Activated T-cell treated with anti-CD3 and anti-CD28 coated beads, Interleukin-2, amount 50 U/mL, for 72 hours (primary cell): ENCODE measurements at places on chromosomes 2 and 18. TPM values are rescaled to one million over a fixed set of nuclear protein-coding genes. Genes with fewer than 3 reads are reported as not detected.

Gene LYPD1
- total RNA-seq = not detected

- H3K36me3 ChIP-seq = peaks cover 1% of the 10 kb centered on the region
- H3K27ac ChIP-seq = no peak overlapping the region
- DNase-seq = no peak
- H3K4me3 ChIP-seq = no peak overlapping the region
- peaks cover 3% of the 10 kb centered on the region for H3K4me1 ChIP-seq
- H3K27me3 ChIP-seq = no peaks in the 10 kb centered on the region
Measured at GRCh38 chr2:42593282-42593681, 24.9 kb downstream of the MTA3 start.

- no peaks in the 10 kb centered on the region for H3K36me3 ChIP-seq
- no peaks in the 10 kb centered on the region for H3K27me3 ChIP-seq
- no peak overlapping the region for H3K4me3 ChIP-seq
Measured at GRCh38 chr2:26609839-26610277, 31.3 kb downstream of the CIB4 start.

GRCh38 chr2:102932501-102932900, 170.7 kb downstream of the TMEM182 start:
- no peaks in the 10 kb centered on the region for H3K36me3 ChIP-seq
- H3K4me1 ChIP-seq = no peaks in the 10 kb centered on the region
- H3K27me3 ChIP-seq = no peaks in the 10 kb centered on the region
- no peak overlapping the region for H3K4me3 ChIP-seq

GRCh38 chr2:68196120-68196716, 38.5 kb downstream of the PNO1 start:
- H3K27ac ChIP-seq = peak overlapping the region; percentile 83
- no peaks in the 10 kb centered on the region for H3K27me3 ChIP-seq
- peaks cover 60% of the 10 kb centered on the region for H3K4me1 ChIP-seq
- H3K4me3 ChIP-seq = no peak overlapping the region
- H3K36me3 ChIP-seq = no peaks in the 10 kb centered on the region

- H3K4me1 ChIP-seq = no peaks in the 10 kb centered on the region
- H3K4me3 ChIP-seq = no peak overlapping the region
- H3K27ac ChIP-seq = no peak overlapping the region
- DNase-seq = no peak
- no peaks in the 10 kb centered on the region for H3K36me3 ChIP-seq
Measured at GRCh38 chr2:39871291-39871761, 92.3 kb upstream of the THUMPD2 start.

DNA sequence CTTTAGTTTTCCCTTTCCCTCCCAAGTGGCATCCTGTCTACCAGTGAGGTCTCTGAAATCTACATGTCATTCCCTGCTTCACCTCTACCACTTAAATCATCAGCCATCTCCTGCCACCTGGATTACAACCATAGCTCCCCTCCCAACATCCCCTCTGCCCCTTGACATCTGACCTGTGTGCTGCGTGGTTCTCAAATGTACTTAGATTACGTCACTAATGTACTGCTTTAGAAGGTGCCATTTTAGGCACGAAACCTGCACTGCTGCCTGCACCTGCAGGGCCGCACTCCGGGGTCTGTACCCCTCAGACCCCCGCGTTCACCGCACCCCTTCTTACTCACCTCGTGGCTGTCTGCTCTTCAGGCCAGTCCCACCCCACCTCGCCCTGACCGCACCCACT, 395.1 kb upstream of the MYT1L start:
- no peaks in the 10 kb centered on the region for H3K27me3 ChIP-seq
- no peak overlapping the region for H3K27ac ChIP-seq
- no peaks in the 10 kb centered on the region for H3K36me3 ChIP-seq
